ENCODE measurements at places on chromosomes 13 and 19.

DNA sequence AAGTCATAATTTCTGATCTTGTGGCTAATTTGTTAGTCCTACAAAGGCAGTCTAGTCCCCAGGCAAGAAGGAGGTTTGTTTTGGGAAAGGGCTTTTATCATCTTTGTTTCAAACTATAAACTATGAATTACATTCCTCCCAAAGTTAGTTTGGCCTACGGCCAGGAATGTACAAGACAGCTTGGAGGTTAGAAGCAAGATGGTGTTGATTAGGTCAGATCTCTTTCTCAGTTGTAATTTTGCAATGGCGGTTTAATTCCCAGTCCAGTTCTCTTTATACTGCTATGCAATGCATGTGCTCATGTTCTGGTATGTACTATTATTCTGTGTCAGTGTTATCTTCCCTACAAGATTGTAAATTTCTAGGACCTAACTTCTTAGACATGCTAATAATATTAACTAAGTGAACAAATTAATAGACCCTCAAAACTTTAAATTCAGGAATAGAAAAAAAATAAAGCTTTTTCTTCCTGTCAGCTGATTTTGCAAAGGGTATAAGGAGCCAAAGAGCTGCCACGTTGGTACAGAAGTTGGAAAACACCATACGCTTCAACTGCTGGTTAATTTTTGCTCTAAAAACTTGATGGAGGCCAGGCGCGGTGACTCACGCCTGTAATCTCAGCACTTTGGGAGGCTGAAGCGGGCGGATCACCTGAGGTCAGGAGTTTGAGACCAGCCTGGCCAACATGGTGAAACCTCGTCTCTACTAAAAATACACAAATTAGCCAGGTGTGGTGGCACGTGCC lies 1.3 kb upstream of the DNAJC15 start:
- DNase-seq = no peak

GRCh38 chr13:89270736-89271135 lies 1599.6 kb downstream of the SLITRK5 start:
- DNase-seq = no peak

- no peak for DNase-seq
These were observed 45.9 kb upstream of the TFDP1 start for GRCh38 chr13:113538689-113539058.

DNA sequence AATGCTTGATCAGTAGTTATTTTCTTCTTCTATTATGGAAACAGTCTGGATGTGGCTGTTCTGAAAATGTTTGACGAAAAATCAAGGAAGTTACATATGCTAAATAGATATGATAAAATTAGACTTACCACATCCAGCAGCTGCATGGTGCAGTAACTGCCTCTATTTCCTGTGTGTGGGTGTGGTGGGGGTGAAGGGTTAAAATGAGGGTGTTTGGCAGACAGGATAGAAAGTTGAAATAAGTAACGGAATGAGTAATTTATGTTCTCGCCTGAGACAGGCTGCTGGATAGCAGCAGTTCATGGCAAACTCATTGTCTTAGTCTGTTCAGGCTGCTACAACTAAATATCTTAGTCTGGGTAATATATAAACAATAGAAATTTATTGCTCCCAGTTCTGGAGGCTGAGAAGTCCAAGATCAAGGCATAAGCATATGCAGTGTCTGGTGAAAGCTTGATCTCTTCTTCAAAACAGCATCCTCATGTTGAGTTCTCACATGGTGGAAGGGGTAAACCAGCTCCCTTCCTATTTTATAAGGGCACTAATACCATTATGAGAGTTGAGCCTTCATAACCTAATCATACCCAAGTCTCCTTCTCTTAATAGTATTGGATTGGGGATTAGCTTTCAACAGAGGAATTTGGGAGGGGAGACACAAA lies 1248.9 kb downstream of the SLITRK5 start:
- no peak for DNase-seq
